Activated CD8-positive, alpha-beta memory T cell treated with anti-CD3 and anti-CD28 coated beads, Interleukin-2, amount 50 U/mL, for 48 hours (primary cell): ENCODE measurements at places on chromosomes 5 and 9.
A peak's percentile ranks its signal among the peaks of the same experiment; 100 is the strongest.

- DNase-seq, result no peak
Measured at GRCh38 chr5:88159591-88159990, 109.1 kb downstream of the TMEM161B start.

DNA sequence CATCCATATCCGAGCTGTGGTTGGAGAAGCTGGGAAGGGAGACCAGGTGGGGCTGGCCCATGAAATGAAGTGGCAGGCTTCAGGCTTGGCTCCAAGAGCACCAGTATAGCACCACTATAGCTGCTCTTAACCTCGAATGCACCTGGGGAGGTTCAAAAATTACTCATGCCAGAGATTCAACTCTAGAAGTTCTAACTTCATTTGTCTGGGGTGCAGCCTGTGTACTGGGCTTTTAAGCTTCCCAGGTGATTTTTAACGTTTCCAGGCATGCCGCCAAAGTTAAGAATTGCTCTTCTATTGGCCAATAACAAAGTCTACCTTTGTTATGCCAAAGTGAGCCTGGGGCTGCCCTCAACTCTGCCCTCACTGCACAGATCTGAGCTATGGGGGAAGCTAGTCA is 458 bp downstream of the PRSS3 start:
- no peak for DNase-seq

- no peak for DNase-seq
Measured at GRCh38 chr9:69496846-69497450, 171.9 kb downstream of the ENTREP1 start.

DNA sequence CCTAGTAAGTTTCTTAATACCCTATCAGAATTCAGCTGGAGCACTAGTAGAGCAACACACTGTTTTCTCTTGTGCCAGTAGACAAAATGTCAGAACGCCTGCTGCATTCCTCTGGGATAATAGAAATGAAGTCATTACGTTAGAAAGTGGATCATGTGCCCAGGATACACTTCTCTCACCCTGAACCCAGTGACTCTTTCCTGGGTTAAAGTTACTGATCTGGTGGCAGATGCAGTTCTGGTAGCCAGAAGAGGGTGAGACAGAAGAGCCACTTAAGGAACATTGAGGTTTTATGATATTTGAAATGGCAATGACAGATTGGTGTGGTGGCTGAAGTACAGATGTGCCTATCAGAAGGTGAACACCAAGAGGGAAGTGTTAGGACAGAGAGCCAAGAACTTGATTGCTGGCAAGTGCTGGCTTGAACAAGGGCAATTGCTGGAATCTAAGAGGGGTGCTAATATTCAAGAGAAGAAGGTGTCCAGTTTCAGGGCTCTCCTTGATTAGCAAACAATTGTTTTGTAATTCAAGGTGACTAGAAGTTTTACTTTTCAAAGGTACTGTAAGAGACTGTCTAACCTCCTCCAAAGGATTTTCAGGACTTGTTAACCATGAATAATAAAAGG is 93.7 kb upstream of the ERBIN start:
- no peak for DNase-seq

- no peak for DNase-seq
Measured at GRCh38 chr9:84224246-84224645, 116.3 kb downstream of the SLC28A3 start.

GRCh38 chr9:115629879-115630840 is 512.2 kb upstream of the TNC start:
- no peak for DNase-seq

GRCh38 chr9:94630833-94631232 is 8.5 kb downstream of the FBP1 start:
- DNase-seq, result no peak

DNA sequence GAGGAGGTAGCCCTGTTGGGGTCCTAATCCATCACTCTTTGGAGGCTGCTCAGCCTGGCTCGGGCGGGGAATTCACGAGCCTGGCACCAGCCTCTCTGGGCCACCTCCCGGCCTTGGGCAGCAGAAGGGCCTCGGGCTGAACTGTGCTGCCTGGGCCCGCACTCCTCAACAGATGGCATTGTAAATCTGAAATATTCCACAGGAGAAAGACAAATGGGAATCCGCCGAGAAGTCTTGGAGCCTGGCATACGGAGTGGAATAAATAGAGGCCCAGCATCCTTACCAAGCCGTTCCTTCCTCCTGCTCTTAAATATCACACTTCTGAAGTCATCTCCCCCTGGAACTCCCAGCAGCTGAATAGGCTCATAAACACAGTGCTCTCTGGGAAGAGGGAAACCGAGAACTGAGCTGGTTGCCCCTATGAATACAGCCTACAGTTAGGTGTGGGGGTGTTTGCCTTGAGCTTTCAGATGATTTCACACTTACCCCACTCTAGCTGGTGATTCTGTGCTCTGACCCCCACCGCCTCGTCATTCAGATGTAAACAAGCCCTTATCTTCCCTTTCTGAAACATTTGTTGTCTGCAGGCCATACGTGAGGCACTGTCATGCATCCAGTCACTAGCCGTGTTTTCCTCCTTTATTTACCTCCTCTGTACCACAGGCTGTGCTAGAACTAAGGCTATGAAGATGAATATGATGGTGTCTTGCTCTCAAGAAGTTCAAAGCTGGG is 455.0 kb upstream of the CLINT1 start:
- DNase-seq, result no peak

DNA sequence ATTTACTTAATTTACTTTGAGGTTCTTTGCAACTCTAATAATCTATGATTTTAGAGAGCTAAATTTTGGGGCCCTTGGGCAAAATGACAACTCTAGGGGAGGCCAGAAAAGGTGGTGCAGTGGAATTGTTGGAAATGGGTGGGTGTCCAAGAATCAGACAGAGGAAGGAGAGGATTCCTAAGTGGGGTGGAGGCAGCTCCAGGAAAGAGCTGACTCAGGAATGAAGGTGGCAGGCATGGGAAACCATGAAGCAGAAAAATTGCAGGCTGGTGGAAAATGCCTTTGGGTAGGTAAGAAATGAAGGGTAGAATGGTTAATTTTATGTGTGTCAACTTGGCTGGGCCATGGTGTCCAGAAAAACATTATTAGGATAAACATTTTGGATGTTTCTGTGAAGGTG is 248.5 kb upstream of the TUT7 start:
- DNase-seq, result no peak

- DNase-seq, result no peak
Measured at GRCh38 chr9:107480386-107480789, 9.2 kb downstream of the KLF4 start.

DNA sequence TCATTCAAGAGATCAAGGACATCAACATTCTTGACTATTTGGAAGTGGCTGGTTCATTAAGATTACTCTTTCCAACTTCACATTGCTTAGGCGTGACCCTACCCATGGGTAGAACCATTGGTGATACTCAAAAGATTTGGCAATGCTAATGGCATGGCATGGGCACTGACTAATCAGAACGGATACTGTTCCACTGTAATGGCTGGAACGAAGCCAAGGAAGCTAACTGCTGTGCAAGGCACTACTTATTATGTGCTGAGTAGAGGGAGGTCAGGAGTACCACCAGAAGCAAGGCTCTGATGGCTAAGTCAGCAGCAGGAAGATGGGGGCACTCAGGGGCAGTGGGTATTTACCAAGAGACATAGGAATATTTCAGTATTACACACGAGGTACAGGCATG is 31.9 kb downstream of the GNA14 start:
- no peak for DNase-seq

GRCh38 chr5:138037907-138038633 is 5.2 kb upstream of the FAM13B start:
- no peak for DNase-seq

DNA sequence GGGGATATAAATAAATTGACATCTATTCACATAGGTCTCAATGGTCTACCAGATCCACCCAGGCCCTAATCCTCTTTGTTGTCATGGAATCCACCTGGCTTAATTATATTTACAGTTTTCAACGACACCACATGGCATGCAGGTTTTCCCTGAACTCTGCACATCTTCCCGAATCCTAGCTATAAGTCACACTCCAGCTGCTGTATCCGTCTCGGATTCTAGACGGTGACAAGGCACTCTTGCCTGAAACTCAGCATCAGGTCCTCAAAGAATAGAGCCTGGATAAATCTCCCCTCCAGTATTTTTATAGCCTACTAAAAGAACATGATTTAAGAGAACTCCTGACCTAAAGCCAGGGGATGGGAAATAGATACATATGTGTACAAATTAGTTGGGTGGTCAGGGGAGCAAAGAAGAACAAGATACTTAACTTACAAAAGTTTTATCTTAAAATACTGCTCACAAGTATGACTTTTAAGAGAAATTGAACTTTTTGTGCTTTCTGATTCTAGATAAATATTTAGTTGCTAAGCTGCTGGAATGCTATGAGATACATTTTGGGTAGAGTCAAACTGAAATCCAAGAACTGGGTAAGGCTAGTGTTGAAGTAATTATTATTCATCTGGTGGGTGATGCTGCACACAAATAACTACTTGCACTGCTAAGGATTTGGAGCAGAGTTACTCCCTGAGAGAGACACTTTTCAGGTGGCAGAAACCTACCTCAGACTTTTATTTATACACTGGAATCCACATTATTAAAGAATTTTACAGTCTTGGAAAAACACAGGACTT is 187.3 kb downstream of the EFNA5 start:
- no peak for DNase-seq

- no peak for DNase-seq
Measured at GRCh38 chr5:143471666-143472464, 68.4 kb upstream of the NR3C1 start.

DNA sequence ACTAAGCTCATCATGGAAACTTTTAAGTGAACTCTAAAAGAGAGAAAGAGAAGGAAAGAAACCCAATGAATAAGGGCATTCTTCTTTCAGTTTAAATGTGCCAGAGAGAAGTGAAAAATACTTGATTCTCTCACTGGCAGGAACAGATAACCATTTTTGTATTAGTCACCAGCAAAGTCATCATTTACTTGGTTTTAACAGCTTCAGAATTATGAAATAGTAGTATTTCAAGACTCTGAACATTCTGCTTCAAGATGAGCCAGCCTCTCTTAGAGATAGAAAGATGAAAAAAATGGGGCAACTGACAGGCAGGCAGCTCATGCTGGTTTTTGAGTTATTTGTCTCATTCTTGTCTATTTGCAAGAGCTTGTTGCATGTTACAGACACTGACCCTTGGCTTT is 103.5 kb downstream of the GCNT1 start:
- no peak for DNase-seq

DNA sequence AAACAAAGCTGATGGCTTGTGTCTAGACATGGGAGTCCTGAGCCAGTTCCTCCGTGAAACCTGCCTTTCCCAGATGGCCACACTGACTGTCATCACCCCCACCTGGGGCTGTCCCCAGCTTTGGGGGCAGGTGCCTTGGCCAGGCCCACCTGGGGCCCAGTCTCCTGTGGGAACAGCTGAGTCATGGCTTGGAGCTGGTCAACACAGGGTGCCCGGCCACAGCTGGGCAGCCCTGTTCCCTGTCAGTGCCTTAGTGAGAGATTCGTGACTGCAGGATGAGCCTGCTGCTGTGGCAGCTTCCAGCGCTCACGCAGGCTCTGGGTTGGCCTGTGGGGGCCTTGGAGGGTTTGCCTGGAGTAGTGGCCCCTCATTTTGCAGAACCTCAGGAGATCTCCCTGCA is 56.5 kb downstream of the COL5A1 start:
- DNase-seq, result no peak

DNA sequence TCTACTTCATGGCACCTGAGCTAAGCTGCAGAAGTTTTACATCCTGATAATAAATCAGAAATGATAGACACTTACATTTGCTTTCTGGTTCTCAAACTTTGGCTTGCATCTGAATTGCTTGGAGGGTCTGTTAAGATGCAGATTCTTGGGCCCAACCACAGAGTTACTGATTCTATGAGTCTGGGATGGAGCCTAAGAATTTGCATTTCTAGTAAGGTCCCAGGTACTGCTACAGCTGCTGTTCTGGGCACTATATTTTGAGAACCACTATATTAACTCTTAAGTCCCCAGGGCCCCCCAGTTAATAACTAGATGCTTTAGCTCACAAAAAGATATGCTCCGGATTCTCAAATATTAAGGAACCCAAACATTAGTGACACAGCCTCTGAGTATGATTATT is 69.8 kb upstream of the DAB2 start:
- no peak for DNase-seq

DNA sequence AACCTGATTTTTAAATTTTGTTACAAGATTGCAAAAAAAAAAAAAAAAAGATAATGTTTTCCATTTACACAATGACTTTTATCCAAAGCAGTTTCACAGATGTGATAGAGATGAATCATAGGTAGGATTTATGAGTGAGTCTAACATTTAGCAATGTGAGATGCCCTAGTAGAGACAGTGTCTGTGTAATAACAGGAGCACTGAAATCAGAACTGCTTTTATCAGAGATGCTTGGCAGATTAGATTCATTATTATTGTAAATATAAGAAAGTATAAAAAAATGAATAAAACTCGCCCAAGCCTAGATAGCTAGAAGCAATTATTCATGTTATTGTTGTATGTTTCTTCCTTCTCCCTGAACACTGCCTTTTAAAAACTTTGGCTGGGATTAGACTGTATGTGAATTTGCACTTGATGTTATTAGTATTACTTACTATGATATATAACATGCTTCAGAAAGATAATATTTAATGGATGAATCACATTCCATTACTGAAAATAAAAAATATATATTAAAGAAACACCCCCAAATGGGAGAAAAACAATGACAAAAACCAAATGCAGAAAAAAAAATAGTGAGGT is 567.3 kb upstream of the KLF4 start:
- DNase-seq, result no peak

DNA sequence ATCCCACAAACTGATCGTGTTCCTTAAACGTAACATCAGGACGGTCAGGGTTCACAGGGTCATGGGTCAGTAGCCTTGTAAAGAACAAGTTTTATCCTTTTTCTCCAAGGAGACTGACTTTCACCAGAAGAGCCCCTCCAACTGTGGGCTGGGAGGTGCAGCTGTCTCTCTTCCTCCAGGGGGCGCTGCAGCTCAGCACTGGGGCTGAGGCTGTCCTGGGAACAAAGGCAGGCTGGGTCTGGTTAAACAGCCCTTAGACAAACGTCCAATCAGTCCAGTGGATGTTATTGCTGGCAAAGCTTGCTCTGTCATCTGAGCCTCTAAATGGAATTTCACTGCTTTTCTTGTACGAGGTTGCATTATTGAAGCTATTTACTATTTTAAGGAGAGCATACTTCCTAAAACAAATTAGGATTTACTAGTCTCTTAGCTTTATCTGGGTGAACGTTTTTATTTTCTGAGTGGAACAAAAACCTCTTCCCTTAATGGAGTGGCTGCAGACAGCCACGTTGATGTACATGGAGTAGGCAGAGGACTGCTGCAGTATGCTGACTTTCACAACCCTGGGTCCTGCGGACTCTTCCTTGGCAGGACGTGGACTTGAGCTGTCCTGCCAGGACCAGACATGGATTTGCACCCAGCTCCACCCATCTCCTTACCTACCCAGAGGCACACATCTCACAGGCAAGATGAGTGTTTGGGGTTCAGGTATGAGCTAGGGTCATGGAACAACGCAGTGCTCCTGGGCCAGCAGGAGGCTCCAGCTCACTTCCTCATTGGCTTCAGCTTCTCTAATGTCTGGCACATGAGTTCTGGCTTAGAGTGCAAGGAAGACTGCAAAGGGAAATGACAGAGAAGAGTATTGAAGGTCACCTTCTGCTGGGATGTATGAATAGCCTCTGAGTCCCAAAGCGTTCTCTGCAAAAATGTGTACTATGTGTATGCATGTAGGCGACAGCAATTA is 7.8 kb downstream of the EXOSC2 start:
- DNase-seq, result peak; percentile 92

- DNase-seq, result no peak
Measured at GRCh38 chr9:2228132-2228531, 213.0 kb downstream of the SMARCA2 start.

GRCh38 chr5:57566914-57567313 is 84.3 kb upstream of the ACTBL2 start:
- no peak for DNase-seq
